ENCODE measurements at places on chromosomes 12 and 14. TPM values are rescaled to one million over a fixed set of nuclear protein-coding genes. Genes with fewer than 3 reads are reported as not detected.

The SYCP3 gene
- 0.48 TPM for total RNA-seq

The WNT1 gene
- not detected for total RNA-seq

The CLMN gene
- total RNA-seq: 18.3 TPM

The ZC2HC1C gene
- 2.0 TPM for total RNA-seq

The KERA gene
- total RNA-seq: not detected

The PLEKHG7 gene
- not detected for total RNA-seq

The RAD51AP1 gene
- 1.2 TPM for total RNA-seq

The RSRC2 gene
- total RNA-seq: 71.2 TPM

The AKAP5 gene
- 2.8 TPM for total RNA-seq

The KRT2 gene
- not detected for total RNA-seq

The DLK1 gene
- total RNA-seq: not detected

The SLC4A8 gene
- total RNA-seq: 3.2 TPM

The AQP2 gene
- total RNA-seq: not detected

The NOC4L gene
- 10.8 TPM for total RNA-seq

The KLRF1 gene
- 1.1 TPM for total RNA-seq

The TSPAN8 gene
- 7.5 TPM for total RNA-seq

The PLA2G1B gene
- total RNA-seq: 0.91 TPM

The MYBPC1 gene
- not detected for total RNA-seq

The CBLN3 gene
- 4.3 TPM for total RNA-seq

The ADAM21 gene
- 0.24 TPM for total RNA-seq

The ACAD10 gene
- 16.0 TPM for total RNA-seq

The AGAP2 gene
- 3.6 TPM for total RNA-seq

The KRT77 gene
- total RNA-seq: not detected

The RERG gene
- total RNA-seq: 77.3 TPM

The CLEC14A gene
- total RNA-seq: 56.0 TPM

The PKP2 gene
- 0.84 TPM for total RNA-seq

The TAS2R9 gene
- not detected for total RNA-seq

The GPRC5A gene
- total RNA-seq: 36.6 TPM

The OR9K2 gene
- total RNA-seq: not detected

The VWF gene
- 490 TPM for total RNA-seq

The MANSC4 gene
- not detected for total RNA-seq

The C12orf50 gene
- 0.48 TPM for total RNA-seq

The TRHDE gene
- total RNA-seq: 1.8 TPM

The P2RX2 gene
- not detected for total RNA-seq

The ACVRL1 gene
- total RNA-seq: 53.6 TPM

Data from aorta (tissue), 5 donors.